ENCODE measurements at places on chromosomes 16 and 17.

- no peak for DNase-seq
Measured at GRCh38 chr16:72740347-72740746, 307.6 kb downstream of the ZFHX3 start.

GRCh38 chr16:7097518-7097917 lies 235.1 kb upstream of the RBFOX1 start:
- no peak for DNase-seq

DNA sequence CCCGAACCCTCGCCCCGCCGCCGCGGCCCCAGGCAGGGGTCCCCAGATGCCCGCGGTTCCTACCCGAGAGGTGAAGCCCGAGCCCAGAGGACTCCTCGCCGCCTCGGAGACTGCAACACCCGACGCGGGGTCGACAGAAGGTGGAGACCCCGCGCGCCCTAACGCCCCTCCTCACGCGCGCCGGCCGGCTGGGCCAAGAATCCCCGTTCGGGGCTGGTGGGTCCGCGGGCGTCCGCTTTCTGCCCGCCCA lies 515 bp downstream of the SUMO2 start:
- no peak for DNase-seq

GRCh38 chr17:13365331-13365730 lies 236.4 kb downstream of the HS3ST3A1 start:
- no peak for DNase-seq

- DNase-seq, result no peak
Measured at GRCh38 chr16:943971-944370, 26.8 kb downstream of the LMF1 start.

DNA sequence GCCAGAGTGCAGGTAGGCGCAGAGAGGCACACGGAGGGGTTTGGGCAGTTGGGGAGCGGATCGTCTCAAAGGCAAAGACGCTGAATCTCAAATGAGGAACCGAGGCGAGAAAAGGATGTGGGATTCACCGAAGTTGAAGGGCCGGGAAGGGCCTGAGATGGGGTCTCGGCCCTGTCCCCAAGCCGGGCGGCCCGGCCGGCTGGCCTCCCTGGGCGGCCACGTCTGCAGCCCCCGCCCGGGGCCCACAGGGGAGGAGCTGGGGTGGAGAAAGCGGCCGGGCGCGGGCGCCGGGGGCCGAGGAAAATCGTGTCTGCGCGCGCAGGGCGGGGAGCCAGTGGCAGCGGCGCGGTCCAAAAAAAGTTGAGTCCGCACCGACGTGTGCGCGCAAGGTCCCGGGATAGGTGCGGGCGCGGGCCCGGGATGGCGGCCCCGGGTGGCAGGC lies 458 bp downstream of the SLC12A4 start:
- no peak for DNase-seq

GRCh38 chr16:89053725-89054029 lies 40.0 kb upstream of the ACSF3 start:
- no peak for DNase-seq

DNA sequence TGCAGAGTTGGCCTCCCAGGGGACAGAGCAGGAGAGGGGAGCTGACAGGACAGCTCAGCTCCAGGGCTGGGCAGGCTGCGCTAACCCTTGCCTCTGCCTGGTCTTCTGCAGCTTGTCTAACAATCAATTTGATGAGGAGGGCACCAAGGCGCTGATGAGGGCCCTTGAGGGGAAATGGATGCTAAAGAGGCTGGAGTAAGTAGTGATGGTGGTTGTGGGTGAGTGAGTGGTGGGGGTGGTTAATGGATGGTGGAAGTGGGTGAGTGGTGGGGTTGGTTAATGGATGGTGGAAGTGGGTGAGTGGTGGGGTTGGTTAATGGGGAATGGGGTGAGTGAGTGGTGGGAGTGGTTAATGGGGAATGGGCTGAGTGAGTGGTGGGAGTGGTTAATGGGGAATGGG lies 22.0 kb upstream of the CPNE2 start:
- DNase-seq, result no peak

GRCh38 chr16:87678618-87679017 lies 76.3 kb downstream of the JPH3 start:
- DNase-seq, result no peak

DNA sequence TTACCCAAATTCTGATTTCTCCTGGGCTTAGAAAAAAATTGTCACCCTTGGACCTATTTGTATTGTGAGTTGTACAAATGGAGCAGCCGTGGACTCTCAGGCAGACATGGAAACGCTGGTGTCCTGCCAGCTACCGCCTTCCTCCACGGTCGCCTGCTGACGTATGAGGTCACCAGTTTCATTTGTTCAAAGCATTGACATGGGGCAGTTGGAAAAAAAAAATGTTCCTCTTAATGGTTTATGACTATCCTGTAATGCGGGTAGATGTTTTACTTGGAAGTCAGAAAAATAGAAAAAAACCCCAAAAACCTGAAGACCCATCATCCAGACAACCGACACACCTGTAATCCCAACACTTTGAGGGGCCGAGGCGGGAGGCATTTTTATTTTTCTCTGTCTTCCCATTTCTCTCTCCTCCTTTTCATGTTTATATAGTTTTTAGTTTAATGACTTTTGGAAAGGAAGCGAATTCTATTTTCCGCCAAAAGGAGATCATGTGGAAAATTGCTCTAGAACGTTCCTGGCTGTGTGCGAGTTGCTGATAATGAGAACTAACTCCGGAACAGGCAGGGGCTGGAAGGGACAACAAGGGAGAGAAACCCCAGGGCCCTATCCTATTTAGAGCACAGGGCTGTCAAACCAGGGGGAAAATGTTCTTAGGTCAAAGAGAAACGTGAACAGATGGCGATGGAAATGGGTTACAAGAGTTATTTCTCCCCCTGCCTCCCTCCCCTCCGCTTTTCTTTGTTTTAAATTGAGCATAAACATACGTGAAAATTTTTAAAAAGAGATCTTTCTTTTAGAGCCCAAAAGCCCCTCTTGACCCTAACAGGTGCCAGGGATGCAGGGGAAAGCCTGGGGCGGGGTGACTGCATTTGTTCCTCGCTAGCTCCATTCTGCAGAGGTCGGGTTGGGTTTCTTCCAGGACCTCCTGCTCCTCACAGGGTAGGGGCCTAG lies 13.7 kb downstream of the DNAH17 start:
- DNase-seq, result no peak

- DNase-seq, result no peak
Measured at GRCh38 chr17:10792151-10792550, 11.7 kb downstream of the TMEM238L start.

GRCh38 chr16:414395-415169 lies 10.9 kb upstream of the RAB11FIP3 start:
- no peak for DNase-seq

DNA sequence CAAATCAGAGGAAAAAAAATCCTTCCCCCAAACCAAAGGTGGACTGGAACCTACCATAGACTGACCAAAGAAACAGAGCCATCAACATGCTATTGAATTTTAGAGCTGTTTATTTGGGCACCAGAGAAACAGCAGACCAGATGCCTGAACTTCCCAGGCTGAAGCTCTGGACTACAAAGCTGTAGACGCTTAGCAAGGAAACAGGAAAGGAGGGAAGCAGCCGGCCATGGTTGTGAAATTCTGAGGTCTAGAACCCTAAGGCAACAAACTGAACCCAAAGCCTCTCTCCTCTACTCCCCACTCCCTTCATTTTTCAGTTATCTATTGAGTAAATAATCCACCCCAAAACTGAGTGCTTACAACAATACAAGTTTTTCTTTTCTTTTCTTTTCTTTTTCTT lies 45.4 kb upstream of the MEIOC start:
- DNase-seq, result no peak

DNA sequence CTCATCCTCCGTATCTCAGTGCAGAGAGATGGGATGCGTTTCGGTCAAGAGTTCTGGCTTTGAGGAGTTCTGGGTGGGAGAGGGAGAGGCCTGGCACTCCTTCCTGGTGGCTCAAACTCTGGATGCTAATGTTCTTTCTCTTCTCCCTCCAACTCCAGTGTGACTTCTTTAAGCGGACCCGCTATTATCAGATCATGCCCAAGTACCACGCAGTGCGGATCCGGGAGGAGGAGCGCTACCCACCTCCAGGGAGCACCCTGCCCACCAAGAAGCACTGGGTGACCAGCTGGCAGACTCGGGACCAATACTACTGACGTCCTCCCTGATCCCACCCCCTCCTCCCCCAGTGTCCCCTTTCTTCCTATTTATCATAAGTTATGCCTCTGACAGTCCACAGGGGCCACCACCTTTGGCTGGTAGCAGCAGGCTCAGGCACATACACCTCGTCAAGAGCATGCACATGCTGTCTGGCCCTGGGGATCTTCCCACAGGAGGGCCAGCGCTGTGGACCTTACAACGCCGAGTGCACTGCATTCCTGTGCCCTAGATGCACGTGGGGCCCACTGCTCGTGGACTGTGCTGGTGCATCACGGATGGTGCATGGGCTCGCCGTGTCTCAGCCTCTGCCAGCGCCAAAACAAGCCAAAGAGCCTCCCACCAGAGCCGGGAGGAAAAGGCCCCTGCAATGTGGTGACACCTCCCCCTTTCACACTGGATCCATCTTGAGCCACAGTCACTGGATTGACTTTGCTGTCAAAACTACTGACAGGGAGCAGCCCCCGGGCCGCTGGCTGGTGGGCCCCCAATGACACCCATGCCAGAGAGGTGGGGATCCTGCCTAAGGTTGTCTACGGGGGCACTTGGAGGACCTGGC lies 6.0 kb upstream of the PDK2 start:
- DNase-seq, result no peak

DNA sequence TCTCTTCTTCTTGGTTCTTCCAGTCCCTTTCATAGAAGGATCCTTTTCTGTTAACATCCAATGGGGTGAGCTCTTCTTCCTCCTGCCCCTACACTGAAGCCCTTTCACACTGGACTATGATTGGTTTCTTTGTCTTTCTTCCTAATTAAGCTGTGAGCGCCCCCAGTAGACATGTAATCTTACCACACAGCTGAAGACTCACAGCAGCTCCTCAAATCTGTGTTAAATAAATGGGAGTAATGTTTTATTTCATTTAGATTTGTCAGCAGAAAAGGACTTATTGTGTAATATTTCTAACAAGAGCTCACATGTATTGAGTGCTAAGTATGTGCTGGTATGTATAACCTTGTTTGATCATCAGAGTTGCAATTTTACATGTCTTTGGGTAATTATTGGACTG lies 55.7 kb downstream of the TOX3 start:
- no peak for DNase-seq

GRCh38 chr17:73311428-73311780 lies 397 bp downstream of the CDC42EP4 start:
- DNase-seq, result no peak

- DNase-seq, result no peak
Measured at GRCh38 chr16:17408296-17408695, 62.5 kb downstream of the XYLT1 start.

DNA sequence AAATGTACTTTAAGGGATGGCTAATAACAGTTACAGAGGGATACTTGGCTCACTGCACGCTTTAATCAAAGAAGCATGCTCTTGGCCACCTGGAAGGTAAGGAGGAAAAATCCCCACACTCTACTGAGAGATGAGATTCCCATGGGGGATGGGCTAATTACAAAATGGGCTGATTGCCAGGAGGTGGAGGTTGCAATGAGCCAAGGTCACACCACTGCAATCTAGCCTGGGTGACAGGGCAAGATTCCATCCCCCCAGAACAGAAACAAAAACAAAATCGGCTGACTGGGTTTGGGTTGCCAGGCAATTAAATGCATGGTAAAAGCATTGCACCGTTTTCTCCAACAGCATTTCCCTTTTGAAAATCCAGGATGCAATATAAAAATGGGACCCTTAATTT lies 18.0 kb downstream of the N4BP1 start:
- DNase-seq, result no peak

GRCh38 chr17:48615047-48615962 lies at the start of gene HOXB8:
TSS of gene HOXB8 (minus strand) at chr17:48615292. CDS start at chr17:48614704, 588 bp downstream.
- DNase-seq, result peak; percentile 43

DNA sequence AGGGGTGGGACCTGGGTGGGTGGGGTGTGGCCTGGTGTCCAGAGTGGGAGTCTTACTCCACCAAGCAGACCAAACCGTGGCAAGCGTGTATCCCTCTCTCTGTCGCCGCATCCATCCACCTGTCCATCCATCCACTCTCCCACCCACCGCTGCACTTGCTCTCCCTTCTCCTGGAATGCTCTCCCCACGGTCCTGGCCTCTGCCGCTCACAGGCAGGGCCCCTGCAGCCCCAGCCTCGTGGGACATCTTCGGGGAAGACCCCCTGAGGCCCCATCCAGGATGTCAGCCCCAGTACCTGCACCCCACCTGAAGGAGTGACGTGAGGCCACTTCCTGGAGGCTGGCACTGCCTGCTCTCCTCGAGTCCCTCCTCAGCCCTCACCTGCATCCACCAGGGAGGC lies 189.5 kb upstream of the GSE1 start:
- no peak for DNase-seq

DNA sequence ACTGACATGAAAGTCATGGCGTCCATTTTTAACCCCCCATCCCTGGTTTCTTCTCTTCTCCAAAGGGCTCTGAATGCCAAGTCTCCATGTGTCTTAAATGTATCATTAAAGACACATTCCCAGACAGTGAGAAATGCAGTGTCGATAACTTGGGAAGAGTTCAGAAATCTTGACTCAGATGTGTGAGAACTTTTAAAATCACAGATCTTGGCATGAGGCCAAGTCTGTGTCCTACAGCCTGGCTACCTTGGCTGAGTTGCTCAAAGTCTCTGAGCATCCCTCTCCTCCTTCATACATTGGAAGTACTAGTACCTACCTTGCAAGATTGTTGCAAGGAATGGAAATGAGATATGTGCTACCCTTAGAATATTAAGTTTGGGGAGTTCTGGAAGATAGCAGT lies 1046.5 kb upstream of the RBFOX1 start:
- DNase-seq, result no peak

- DNase-seq, result peak; percentile 68
Measured at GRCh38 chr17:77444984-77445759, 304.4 kb downstream of the SEC14L1 start.

DNA sequence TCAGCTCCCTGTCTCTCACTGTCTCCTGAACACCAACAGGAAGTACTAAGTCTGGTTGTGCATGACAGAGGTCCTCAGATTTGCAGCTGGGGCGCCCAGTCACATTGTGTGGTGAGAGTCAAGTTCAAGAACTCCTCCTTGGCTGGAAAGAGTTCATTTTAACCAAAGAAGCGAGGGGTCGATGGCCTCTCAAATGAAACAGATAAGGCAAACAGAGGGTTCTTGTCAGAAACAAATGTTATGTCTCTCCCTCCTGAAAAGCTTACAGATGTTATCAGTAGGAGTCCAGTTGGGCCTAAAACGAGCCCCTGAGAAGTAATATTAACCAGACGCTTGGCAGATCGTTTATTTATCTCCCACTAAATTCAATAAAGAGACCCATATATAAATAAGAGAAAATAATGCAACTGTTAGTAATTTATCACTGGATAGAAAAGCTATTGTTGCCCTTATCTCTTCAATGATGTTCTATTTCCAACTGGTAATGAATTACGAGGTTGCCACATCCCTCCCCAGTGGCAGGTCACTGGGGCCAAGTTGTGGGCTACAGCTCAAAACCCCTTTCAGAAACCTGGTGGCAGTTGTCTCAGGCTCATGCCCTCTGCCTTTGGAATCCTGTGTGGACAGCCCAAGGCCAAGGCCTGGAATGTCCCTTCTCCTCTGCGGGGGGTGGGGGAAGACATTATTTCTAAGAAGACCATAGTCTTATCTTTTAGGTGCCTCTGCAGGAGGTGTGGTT lies 307.5 kb upstream of the DYNLRB2 start:
- DNase-seq, result no peak

Measured in stimulated activated CD4-positive, alpha-beta T cell treated with anti-CD3 and anti-CD28 coated beads, Interleukin-4, amount 100 ng/mL, for 4 hours (primary cell).